Thyroid gland (tissue), 4 donors: ENCODE measurements at places on chromosomes 12 and 14. TPM values are rescaled to one million over a fixed set of nuclear protein-coding genes. Genes with fewer than 3 reads are reported as not detected.

DNA sequence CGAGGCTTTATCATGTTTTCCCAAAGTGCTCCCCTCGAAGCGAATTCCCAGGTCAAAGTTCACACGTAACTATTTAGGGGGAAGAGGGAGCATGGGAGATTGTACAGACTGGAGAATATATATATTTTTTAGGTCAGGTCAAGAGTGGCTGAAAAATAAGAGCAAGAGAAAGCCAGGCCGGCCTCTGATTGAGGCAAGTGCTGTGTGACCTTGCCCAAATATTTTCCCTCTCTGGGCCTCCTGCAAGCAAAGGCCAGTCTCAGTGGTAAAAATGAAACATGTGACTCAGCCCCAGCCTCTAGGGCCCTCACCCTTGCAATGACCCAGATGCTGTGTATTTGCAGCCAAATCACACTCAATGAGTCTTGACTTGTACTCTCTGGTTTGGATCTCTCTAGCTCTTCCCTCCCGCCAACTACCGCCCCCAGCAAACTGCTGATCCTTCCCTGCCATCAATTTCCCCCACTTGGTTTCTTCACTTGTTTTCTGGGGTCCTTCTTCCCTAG is 34.1 kb downstream of the SMUG1 start:
- DNase-seq, result no peak

DNA sequence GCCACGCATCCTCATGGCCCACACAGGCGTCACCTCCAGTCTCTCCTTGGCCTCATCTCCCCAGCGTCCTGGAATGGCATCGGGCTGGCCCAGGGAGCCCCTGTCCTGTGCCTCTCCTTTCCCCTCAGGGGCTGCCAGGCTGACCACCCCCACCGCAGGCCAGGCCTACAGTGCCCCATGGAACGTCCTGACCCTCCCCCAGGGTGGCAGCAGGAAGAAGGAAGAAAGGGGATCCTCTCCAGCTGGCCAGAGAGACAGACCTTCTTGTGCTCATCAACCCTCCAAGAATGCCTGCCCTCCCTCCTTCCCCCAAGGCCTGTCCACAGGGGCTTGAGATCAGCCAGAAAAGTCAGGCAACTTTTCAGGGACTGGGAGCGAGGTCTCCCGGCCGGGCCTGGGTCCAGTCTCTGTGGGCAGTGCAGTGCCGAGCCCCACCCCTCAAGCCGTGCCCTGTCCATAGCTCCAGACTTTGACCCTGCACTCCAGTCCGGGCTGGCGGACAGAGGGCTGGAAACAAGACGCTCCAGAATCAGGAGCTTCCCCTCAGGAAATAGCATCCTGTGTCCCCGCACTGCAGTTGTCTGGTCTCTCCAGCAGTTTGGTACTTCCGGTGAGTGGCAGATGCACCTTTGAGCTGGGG is at the start of gene DAO:
DAO (plus strand) TSS at position 478 of the 640 bp plus-strand sequence. CDS start 4,915 bp downstream, outside the sequence.
- DNase-seq, result no peak

DNA sequence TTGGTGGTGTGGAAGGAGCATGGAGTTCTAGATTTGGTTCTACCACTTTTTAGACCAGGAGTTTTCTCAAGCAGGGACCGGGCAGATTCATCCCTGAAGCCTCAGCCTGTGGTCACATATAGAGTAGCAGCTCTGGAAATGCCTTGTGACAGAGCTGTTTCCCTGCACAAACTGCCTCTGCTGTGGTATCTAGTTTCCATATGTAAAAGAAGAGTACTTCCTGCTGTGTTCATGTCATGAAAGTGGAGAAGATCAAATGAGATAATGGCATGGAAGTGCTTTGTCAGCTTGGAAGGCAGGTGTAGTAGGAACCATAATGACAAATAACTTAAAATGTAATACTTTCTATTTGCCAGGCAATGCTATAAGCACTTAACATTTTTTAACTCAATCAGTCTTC is 26.1 kb downstream of the OTUB2 start:
- DNase-seq, result no peak

GRCh38 chr12:26807292-26807691 is 25.7 kb downstream of the ITPR2 start:
- DNase-seq, result no peak

GRCh38 chr12:5022465-5023061 is 21.1 kb upstream of the KCNA5 start:
- DNase-seq, result peak; percentile 56

DNA sequence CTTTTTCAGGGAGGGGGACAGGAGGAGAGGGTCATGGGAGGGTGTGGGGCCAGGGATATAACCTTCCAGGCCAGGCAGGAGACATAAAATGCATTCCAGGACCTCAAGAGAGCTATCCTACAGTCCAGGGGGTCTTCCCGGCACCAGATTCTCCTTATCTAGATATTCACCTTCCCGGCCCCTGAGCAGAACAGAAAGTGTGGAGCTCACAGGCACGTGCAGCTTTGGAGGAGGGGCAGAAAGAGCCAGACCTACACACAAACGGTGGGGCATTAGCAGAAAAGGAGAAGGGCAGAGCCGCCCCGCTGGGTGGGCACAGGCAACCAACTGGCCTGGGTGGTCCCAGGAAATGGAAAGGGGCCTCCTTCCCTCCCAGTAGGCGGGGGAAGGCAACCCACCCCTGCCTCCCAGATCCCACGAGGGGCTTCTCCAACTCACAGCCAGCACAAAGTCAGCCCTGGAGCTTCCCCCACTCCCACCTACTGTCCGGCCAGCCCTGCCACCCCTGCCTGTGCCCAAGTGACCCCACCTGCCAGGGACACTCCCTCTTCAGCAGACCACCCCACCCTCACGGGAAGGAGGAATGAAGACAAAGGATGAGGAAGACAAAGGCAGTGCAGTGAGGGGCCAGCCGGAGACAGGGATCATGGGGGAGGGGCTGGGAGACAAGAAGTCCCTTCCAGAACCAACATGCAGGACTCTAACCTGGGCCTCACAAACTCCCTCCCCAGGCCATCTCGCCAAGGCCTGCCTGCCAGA is 33.3 kb downstream of the CCDC85C start:
- no peak for DNase-seq

GRCh38 chr12:49200919-49201594 is 12.2 kb upstream of the TUBA1A start:
- DNase-seq, result no peak

GRCh38 chr14:50353126-50353525 is 41.0 kb downstream of the DMAC2L start:
- no peak for DNase-seq

- no peak for DNase-seq
Measured at GRCh38 chr12:105573574-105573973, 243.1 kb downstream of the C12orf75 start.

DNA sequence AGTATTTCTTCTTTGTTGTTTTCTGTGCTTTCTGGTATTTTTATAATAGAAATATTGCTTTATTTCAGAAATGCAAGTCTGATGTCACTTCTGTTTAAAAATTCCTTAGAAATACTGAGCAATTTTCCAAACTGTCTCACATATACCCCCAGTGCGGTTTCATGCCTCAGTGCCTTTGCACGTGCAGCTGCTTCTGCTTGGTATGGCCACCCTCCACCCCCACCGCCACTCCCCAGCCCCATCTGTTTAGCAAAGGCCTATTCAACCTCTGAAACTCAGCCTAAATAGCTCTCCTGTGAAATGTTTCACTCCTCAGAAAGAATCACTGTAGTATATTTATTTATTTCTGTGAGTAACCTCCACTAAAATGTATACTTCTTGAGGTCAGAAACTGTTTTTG is 52.3 kb downstream of the PPM1H start:
- no peak for DNase-seq

GRCh38 chr14:102907303-102907844 is 15.1 kb upstream of the AMN start:
- no peak for DNase-seq

The GLS2 gene
- 2.5 TPM for total RNA-seq

The MSI1 gene
- 1.6 TPM for total RNA-seq

The HRK gene
- 0.39 TPM for total RNA-seq

The AQP6 gene
- not detected for total RNA-seq

The KRT78 gene
- total RNA-seq, result not detected

The PZP gene
- not detected for total RNA-seq

The NOS1 gene
- total RNA-seq, result not detected
